T-cell (primary cell): ENCODE measurements at places on chromosomes 3 and 15. TPM values are rescaled to one million over a fixed set of nuclear protein-coding genes. Genes with fewer than 3 reads are reported as not detected.

The LINS1 gene
- 42.9 TPM for total RNA-seq

The SI gene
- not detected for total RNA-seq

The LDHAL6B gene
- not detected for total RNA-seq

The LRRC34 gene
- 1.6 TPM for total RNA-seq

The CAV3 gene
- not detected for total RNA-seq

The TMC3 gene
- not detected for total RNA-seq

The GOLGA6C gene
- total RNA-seq, result not detected

The TUSC7 gene
- total RNA-seq, result not detected

The MYH15 gene
- total RNA-seq, result 0.07 TPM

The MYL3 gene
- not detected for total RNA-seq

The MYRIP gene
- not detected for total RNA-seq

The ADAMTS7 gene
- not detected for total RNA-seq

The CCDC33 gene
- total RNA-seq, result not detected

The KCNH8 gene
- 0.18 TPM for total RNA-seq

The PAK6 gene
- total RNA-seq, result not detected

The GOLGA6B gene
- not detected for total RNA-seq

The CTSH gene
- total RNA-seq, result 19.2 TPM

The ADAMTS17 gene
- 11.5 TPM for total RNA-seq
